ENCODE measurements at places on chromosomes 4 and X. TPM values are rescaled to one million over a fixed set of nuclear protein-coding genes. Genes with fewer than 3 reads are reported as not detected.

Gene MAP3K15
- total RNA-seq = 0.23 TPM

DNA sequence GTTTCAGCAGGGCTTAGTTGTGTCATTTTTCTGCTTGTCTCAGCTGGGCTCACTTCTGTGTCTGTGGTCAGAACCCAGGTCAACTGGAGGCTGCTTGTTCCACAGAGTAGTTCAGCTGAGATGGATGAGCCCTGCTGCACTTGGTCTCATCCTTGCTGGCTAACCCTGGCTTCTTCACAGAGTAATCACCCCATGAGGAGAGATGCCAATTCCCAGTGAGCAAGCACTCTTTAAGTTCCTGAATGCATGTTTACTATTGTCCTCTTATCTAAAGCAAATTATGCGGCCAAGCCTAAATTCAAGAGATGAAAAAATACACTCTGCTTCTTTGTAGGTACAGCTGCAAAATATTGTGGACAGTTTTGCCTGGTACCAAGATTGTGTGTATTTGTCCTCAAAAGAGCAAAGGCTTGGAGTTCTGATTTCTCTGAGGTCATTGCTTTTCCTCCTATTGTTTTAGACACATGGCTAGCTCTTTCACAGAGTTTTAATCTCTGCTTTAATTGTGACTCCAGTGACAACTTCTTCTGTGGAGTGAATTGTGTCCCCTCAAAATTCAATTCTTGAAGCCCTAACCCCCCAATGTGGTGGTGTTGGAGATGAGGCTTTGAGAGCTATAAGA is 236.6 kb upstream of the ANKRD50 start:
- no peak for DNase-seq

Gene RP2
- total RNA-seq = 9.4 TPM

DNA sequence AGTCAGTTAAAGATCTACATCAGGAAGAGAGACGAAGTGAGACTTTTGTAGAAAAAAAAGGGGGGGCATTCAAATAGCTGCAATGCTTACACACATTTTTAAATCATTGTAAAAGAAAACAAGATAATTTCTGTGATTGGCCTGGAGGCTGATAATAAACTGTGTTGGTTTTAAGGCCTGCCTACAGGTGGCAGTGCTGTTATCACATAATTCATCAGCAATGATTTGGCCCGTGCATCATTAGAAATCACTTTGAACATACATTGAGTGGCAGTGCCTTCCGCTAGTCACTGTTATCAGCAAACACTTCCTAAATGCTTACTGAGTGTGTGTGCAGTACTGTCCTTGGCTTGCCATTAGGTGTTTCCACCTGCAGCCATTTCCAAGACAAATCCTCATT is 831.9 kb downstream of the TRIML1 start:
- no peak for DNase-seq

Gene ZCCHC18
- total RNA-seq = 0.64 TPM

DNA sequence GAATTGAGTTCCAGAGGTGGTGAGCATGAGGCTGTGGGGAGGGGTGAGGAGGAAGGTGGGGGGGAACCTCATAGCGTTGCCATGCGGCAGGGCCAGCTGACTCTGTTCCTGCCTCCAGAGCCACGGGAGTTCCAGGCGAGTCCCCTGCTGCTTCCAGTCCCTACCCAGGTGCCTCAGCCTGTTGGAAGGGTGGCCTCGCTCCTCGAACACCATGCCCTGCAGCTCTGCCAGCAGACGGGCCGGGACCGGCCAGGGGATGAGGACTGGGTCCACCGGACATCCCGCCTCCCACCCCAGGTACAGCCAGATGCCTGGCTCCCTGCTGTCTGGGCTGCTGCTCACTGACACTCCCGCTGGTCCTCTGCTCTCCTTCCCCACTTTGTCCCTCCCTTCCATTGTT is 7.9 kb downstream of the CCDC22 start:
- no peak for DNase-seq

GRCh38 chr4:171636606-171637005 is 176.6 kb upstream of the GALNTL6 start:
- DNase-seq = no peak

DNA sequence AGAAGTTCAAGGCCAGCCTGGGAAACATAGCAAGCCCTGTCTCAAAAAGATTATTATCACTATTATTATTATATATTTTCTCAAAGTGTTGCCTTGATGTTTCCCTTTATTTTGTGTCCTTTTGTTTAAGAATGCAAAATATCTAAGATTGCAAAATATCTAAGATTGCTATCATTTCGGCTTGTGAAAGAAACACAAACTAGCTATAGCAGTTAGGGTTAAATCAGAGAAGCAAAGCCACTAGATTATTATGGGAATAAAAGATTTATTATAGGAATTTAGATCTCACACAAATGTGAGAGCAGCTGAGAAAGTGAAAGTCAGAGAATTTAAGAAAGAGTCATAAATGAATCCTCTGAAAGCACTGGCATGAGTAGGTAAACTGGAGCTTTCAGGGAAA is 18.0 kb upstream of the TMEM184C start:
- no peak for DNase-seq

DNA sequence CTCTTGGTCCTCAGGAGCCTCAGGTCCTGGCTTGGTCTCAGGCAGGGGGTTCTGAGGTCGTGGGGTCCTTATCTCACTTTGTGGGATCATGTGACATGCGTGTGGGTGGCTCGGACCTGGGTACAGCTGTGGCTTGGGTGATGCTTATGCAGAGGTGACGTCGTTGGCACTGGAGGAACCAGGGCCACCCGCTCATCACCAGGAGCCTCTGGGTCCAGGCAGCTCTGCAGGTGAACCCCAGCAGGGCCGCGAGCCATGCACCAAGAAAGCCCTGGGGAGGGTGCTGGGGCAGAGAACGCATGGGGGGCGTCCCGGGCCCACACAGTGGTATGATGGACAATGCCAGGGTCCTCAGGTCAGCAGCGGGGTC is 8.7 kb downstream of the ATP5ME start:
- DNase-seq = no peak

DNA sequence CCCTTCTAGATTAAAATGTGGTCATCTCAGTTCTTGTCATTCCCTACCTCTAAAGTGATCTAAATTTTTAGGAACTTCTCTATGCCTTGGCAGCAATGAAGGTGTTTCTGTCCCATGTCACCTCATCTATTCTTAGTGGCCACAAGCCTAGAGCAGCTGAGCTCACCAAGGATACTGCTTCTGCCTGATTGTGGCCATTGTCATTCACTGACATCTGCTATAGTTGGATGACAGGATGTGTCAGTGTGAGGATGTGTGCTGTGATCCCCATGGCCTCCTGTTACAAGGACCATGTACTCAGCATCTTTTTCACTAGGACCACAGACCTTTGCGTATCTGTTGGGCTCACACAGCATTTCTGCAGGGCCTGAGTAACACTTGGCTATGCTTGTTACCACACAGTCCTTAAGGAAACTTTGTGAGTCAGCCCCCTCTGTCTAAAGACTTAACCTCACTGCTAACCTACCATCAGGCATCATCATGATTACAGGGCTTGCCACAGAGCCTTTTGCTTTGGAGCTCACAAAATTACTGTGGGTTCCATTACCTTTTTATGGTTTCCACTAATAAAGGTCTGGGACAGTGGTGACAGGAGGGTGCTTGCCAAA is 421.0 kb downstream of the ADAM29 start:
- DNase-seq = no peak

- DNase-seq = no peak
Observed at GRCh38 chr4:2873329-2873728, 29.7 kb downstream of the ADD1 start.

Gene GPR50
- total RNA-seq = not detected

Gene CSAG3
- total RNA-seq = 0.35 TPM

DNA sequence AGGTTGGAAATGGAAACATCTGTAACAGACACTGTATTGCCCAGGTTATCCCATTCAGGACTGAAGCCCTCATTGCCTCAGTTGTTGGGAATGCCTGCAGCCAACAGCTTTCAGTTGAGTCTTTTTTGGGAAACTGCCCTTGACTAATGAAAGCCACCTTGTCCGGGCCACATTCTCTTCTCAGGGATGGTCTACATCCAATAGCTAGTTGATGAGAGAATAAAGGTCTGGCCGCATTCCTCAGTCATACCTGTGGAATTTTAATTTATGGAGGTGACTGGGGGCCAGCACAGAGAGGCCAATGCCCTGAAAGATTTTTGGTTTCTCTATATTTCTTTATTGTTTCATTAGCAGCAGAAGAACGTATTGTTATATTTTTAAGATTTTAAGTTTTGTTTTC is 147.6 kb upstream of the MSX1 start:
- DNase-seq = no peak

Gene SPATA4
- total RNA-seq = not detected

Data from activated CD4-positive, alpha-beta T cell treated with anti-CD3 and anti-CD28 coated beads, Interleukin-2, amount 10 ng/mL, durations not matched to agents 7 days and 5 days (primary cell).